Testis (tissue), 5 donors: ENCODE measurements at places on chromosomes 16 and 17.

DNA sequence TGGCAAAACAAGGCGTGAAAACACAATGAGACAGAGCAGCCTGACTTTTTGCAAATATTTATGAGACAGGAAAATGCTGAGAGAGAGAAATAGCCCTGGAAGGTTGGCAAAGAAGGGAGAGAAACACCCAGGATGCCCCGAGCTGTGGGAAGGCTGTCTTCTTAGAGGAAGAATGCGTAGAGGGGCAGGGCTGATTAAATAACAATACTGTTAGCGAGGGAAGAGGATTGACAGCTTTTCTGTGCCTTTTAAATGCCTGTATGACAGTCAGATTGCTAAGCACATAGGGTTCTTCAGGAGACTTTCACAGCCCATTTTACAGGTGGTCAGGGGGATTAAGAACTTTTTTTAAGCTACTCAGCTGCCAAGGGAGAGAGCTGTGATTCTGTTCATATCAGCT is 219.2 kb downstream of the SHISA9 start:
- DNase-seq, result no peak

- no peak for DNase-seq
These were observed 419.8 kb upstream of the DYNLRB2 start for GRCh38 chr16:80120899-80121521.

DNA sequence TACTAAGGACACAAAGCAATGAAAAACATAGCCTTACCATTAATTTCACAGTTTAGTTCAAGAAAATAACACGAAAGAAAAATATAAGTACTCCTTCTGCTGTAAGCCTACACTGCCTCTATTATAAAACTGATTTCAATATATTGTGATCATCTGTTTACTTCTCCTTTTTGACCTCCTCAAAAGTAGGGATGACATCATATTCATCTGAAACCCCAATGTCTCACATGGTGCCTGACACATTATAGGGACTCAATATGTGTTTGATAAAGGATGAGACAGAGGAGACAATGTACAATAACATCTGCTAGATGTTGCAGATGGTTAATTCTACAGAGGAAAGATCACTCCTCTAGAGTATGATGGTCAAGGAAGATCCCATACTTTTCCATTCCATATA is 118.4 kb upstream of the NOG start:
- DNase-seq, result no peak

GRCh38 chr17:81324851-81325713 is 30.0 kb upstream of the SLC38A10 start:
- no peak for DNase-seq

GRCh38 chr17:15233022-15233805 is 31.9 kb downstream of the PMP22 start:
- DNase-seq, result no peak

GRCh38 chr16:47732523-47733111 is 271.5 kb downstream of the PHKB start:
- DNase-seq, result no peak

- peak; percentile 65 for DNase-seq
These were observed 1503.7 kb downstream of the CDH11 start for GRCh38 chr16:63617990-63618763.
